ENCODE measurements at places on chromosomes 13 and 19. TPM values are rescaled to one million over a fixed set of nuclear protein-coding genes. Genes with fewer than 3 reads are reported as not detected.

Gene POU4F1
- 0.11 TPM for total RNA-seq

Gene C19orf73
- 5.7 TPM for total RNA-seq

Gene CLIP3
- 36.8 TPM for total RNA-seq

Gene TNNT1
- 5.7 TPM for total RNA-seq

Gene ZNF530
- total RNA-seq, result 4.6 TPM

Gene CYP2F1
- total RNA-seq, result not detected

Gene ZNF544
- total RNA-seq, result 57.9 TPM

Measured in motor neuron (in vitro differentiated cells).